ENCODE measurements at places on chromosomes 2 and 18. TPM values are rescaled to one million over a fixed set of nuclear protein-coding genes. Genes with fewer than 3 reads are reported as not detected.
A peak's percentile ranks its signal among the peaks of the same experiment; 100 is the strongest.

- H3K27me3 ChIP-seq = no peaks in the 10 kb centered on the region
- H3K4me1 ChIP-seq = no peaks in the 10 kb centered on the region
- H3K36me3 ChIP-seq = no peaks in the 10 kb centered on the region
- no peak overlapping the region for H3K4me3 ChIP-seq
- DNase-seq = no peak
These were observed 187.1 kb downstream of the NRP2 start for GRCh38 chr2:205869439-205869838.

DNA sequence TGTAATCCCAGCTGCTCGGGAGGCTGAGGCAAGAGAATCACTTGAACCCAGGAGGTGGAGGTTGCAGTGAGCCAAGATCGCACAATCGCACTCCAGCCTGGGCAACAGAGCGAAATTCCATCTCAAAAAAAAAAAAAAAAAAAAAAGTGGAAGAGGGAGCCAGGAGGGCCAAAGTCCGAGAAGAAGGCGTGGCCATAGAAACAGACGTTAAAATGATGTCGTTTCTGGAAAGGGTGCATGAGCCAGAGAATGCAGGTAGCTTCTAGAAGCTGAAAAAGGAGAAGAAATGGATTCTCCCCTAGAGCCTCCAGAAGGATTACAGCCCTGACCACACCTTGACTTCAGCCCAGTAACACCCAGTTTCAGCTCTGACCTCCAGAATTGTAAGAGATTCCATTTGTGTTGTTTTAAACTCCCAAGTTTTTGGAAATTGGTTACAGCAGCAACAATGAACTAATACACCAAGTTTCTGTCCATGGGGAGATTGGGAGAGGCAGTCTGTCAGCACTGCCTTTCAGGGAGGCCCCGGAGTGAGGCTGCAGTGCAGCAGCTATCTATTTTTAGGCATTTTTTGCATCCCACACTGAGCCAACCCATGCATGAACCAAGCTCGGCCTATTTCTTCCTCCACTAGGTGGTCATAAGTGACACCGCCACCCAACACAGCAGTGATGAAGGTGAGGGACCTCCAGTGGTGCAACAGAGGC lies 14.2 kb upstream of the TRAF3IP1 start:
- no peaks in the 10 kb centered on the region for H3K27me3 ChIP-seq
- DNase-seq = peak; percentile 51
- no peak overlapping the region for H3K27ac ChIP-seq
- no peaks in the 10 kb centered on the region for H3K36me3 ChIP-seq

- no peaks in the 10 kb centered on the region for H3K4me1 ChIP-seq
- DNase-seq = no peak
- H3K36me3 ChIP-seq = no peaks in the 10 kb centered on the region
- H3K27ac ChIP-seq = no peak overlapping the region
- H3K4me3 ChIP-seq = no peak overlapping the region
These were observed 52.0 kb downstream of the PXDN start for GRCh38 chr2:1692342-1692741.

DNA sequence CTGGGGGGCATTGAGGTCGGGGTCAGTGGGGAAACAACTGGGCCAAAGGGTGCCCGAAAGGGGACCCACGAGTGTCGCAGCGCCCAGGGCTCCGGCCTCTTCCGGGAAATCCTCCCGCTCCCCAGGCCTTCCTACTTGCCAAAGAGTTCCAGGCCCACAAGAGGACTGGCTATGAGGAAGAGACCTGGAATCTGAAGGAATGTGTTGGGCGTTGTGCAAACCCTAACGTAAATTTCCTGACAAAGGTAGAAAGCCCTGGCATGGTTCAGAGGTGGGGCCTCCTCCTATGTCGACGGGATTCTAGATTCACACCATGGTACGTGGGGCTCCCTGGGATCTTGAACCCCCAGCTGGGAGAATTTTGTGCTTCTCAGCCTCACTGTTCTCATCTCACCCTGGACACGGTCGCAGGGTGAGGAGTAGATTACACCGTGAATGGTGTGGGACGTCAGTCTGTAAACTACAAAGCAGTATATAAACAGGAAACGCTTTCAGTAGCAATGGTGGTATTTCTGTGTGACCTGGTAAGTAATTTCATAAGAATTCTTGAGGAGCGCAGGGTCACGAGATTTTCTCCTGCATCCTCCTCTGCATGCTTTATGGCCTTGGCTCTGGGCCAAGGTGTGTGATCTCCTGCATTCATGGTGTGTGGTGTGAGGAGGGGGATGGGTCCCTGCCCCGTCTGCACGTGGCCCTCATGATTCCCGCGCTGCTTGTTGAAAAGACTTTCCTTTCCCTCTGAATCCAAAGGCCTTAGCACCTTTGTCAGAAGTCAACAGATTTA lies 868 bp downstream of the HSBP1L1 start:
- peak overlapping the region; percentile 72 for H3K4me3 ChIP-seq
- H3K27ac ChIP-seq = peak overlapping the region; percentile 93
- H3K4me1 ChIP-seq = peaks cover 23% of the 10 kb centered on the region

- peaks cover 12% of the 10 kb centered on the region for H3K4me1 ChIP-seq
- H3K4me3 ChIP-seq = no peak overlapping the region
- DNase-seq = no peak
- H3K27ac ChIP-seq = peak overlapping the region; percentile 39
- H3K36me3 ChIP-seq = no peaks in the 10 kb centered on the region
- no peaks in the 10 kb centered on the region for H3K27me3 ChIP-seq
These were observed 8.5 kb upstream of the SP140L start for GRCh38 chr2:230318190-230319121.

DNA sequence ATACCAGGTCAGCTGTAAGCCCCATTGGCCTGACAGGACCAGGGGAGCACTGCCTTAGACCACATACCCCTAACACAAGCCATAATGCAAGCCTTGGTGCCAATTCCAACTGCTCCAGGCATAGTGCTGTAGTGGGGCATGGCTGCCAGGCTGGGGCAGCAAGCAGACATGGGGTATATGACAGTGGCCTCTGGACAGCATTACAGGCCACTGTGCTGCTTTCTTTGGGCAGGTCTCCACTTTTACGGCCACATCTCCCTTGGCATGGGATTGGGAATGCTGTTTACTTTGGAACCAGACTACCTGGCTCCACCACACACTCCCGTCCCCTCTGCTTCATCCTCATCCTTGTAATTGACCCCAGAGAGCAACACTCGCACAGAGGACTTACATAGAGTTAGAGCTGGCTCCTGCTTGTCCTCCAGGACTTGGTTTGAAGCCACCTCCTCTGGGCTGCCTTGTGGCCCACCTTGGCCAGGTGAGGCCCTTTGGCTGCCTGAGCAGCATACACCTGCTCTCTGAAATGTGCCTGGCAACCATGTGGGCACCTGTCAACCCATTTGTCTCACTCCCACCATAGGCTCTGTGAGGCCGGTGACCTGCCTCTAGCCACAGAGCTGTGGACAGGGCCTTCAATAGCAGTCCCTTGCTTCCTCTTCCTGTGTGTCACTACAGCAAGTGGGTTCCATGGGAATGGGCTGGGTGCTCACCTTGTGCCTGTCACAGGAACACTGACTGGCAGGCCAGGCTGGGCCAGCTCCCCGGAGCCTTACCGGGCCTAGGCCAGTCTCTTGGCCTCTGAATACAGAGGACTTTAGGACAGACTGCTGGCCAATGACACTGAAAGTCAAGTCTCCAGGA lies 262.6 kb upstream of the HS6ST1 start:
- H3K4me3 ChIP-seq = no peak overlapping the region
- no peaks in the 10 kb centered on the region for H3K27me3 ChIP-seq
- no peak for DNase-seq
- no peaks in the 10 kb centered on the region for H3K36me3 ChIP-seq
- no peaks in the 10 kb centered on the region for H3K4me1 ChIP-seq

- no peaks in the 10 kb centered on the region for H3K27me3 ChIP-seq
- H3K4me3 ChIP-seq = no peak overlapping the region
- no peaks in the 10 kb centered on the region for H3K36me3 ChIP-seq
- no peak overlapping the region for H3K27ac ChIP-seq
These were observed 7.5 kb downstream of the GALNT1 start for GRCh38 chr18:35588995-35589394.

DNA sequence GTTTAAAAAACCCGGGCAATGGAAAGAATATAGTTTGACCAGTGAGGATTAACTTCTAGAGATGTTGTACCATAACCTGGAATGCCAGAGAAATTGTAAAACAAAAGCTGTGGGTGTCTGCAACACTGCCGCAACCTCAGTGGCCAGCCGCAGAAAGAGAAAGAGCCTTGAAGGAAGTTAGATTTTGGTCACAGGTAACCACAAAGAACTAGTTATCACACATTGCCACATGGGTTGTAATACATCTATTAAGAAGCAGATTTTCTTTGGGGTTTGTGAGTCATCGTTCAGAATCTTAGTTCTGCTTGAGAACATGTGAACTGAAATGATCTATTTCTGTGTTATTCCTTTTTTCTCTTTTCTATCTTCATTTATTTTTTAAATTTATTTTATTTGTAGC lies 222.9 kb upstream of the AGAP1 start:
- H3K4me1 ChIP-seq = no peaks in the 10 kb centered on the region
- H3K4me3 ChIP-seq = no peak overlapping the region
- H3K27me3 ChIP-seq = no peaks in the 10 kb centered on the region
- DNase-seq = no peak
- no peaks in the 10 kb centered on the region for H3K36me3 ChIP-seq

GRCh38 chr18:53755914-53756609 lies 468.4 kb downstream of the MBD2 start:
- no peaks in the 10 kb centered on the region for H3K27me3 ChIP-seq
- no peak for DNase-seq
- no peak overlapping the region for H3K27ac ChIP-seq
- H3K4me1 ChIP-seq = no peaks in the 10 kb centered on the region

DNA sequence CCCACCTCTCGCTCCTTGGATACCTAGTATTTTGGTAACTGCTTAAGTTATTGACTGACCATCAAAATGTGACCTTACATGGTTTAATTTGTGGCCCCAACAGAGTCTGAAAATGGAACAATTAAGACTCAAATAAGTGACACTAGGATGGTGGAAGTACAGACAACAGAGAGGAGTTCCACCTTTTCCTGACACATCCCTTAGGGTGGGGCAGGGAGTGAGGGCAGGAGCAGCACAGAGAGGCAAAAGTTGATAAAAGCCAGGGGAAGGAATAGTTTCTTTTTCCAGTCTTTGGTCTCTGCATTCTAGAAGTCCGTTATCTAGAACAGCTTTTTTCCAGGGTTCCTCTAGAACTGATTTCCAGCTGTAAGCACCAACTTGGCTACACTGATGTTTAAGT lies 32.2 kb downstream of the FTCDNL1 start:
- DNase-seq = no peak
- no peaks in the 10 kb centered on the region for H3K4me1 ChIP-seq
- no peak overlapping the region for H3K27ac ChIP-seq
- no peaks in the 10 kb centered on the region for H3K36me3 ChIP-seq

GRCh38 chr2:209808521-209808920 lies 36.9 kb downstream of the UNC80 start:
- no peaks in the 10 kb centered on the region for H3K4me1 ChIP-seq
- no peaks in the 10 kb centered on the region for H3K36me3 ChIP-seq
- no peak overlapping the region for H3K27ac ChIP-seq
- DNase-seq = no peak
- H3K4me3 ChIP-seq = no peak overlapping the region

DNA sequence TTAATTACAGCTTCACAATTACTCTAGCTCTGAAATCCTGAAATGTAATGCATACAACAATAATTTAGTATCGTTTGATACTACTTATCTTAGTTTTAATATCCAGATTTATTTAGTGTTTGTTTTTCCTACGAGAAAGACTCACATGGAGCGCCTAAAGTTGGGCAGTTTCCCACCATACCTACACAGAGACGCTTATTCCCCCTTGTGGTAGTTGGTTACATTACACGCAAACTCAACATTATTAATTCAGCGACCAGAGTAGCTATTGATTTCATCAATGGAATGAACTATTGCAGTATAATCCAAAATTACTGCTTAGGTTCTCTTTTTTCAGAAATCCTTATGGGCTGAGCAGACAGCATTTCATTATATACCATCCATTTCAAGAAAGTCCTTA lies 164.0 kb upstream of the REG3G start:
- no peak for DNase-seq
- H3K4me3 ChIP-seq = no peak overlapping the region
- no peaks in the 10 kb centered on the region for H3K27me3 ChIP-seq

Gene ANKRD62
- not detected for total RNA-seq

Gene SLC5A6
- 57.3 TPM for total RNA-seq

Measured in Peyer's patch (tissue), 4 donors.